T-helper 1 cell (primary cell): ENCODE measurements at places on chromosomes 4 and X.

GRCh38 chr4:107115185-107115847 is 79.2 kb upstream of the DKK2 start:
- no peak for DNase-seq

- no peak for DNase-seq
Measured at GRCh38 chrX:143934542-143934941, 50.7 kb downstream of the UBE2NL start.

GRCh38 chr4:103044183-103044582 is 24.7 kb upstream of the SLC9B1 start:
- no peak for DNase-seq

GRCh38 chrX:139804482-139804881 is 96.5 kb upstream of the MCF2 start:
- no peak for DNase-seq

- no peak for DNase-seq
Measured at GRCh38 chr4:106495476-106495875, 126.9 kb upstream of the GIMD1 start.

DNA sequence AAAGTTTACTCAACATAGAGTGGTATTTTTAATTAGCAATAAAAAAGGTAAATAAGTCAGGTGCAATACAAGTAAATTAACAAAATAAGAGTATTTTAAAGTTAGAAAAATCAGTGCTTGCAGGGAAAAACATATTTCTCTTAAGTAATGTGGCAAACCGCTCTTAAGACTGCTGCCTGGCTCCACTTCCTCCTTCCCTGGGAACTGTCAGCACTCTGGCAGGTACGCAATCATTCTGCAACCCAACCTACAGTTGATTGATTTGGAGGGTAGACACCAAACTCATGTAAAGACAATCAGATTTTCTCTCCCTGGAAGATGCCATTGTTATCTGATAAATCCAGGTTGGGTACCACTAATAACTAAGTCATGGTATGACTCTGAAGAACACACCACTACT is 63.9 kb downstream of the PPP3CA start:
- no peak for DNase-seq

DNA sequence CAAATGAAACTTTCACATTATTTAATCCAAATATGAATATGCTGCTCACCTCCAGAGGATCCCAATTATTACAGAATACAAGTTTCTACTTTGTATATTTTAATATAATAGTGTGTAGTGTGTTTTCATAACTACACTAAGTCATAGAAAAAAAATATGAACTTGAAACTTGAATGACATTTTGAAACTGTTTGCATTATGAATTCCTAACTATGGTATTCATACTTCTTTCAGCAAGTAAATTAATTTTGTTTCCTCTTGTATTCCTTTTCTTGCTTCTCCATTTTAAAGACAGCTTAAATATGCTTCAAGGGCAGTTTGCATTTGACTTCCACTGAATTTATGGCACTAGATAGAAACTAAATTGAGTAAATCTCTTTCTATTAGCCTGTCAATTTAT is 177.1 kb downstream of the BMPR1B start:
- DNase-seq: no peak

GRCh38 chrX:52576946-52577345 is 60.1 kb upstream of the XAGE1B start:
- DNase-seq: no peak

DNA sequence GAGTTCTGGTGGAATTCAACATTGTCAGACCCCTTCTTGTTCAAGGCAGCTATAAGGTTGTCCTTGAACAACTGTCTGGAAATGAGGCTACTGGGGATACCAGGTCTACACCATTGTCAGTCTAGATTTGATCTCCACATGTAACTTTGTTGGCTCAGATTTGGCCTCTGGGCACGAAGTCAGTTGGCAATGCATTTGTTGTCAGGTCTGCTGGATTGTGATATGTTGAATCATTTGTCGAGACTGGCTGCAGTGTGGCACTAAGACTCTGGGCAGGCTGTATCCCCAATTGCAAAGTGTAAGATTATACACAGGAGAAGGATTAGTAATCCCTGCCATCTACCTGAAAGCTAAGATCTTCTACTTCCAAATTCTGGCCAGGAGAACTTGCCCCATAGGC is 26.5 kb downstream of the ZNF81 start:
- DNase-seq: no peak

- peak; percentile 1 for DNase-seq
Measured at GRCh38 chrX:25523574-25524540, 508.1 kb upstream of the ARX start.

GRCh38 chr4:108920395-108921087 is 157.7 kb upstream of the ETNPPL start:
- DNase-seq: no peak

DNA sequence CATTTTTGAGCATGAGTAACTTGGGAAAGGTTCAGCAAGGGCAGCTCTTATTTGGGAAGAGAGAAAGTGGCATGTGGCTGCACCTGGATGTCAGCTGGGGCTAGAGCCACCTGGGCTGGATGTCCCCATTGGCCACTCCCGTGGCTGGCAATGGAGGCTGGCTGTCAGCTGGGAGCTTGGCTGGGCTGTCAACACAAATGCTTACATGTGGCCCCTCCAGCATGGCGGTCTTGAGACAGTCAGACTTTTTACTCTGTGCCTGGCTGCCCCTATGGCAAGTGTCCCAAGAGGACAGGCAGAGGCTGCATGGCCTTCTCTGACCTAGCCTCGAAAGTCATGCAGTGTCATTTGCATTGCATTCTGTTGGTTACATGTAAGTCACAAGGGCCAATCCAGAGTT is 99.6 kb downstream of the FAM53A start:
- DNase-seq: no peak

DNA sequence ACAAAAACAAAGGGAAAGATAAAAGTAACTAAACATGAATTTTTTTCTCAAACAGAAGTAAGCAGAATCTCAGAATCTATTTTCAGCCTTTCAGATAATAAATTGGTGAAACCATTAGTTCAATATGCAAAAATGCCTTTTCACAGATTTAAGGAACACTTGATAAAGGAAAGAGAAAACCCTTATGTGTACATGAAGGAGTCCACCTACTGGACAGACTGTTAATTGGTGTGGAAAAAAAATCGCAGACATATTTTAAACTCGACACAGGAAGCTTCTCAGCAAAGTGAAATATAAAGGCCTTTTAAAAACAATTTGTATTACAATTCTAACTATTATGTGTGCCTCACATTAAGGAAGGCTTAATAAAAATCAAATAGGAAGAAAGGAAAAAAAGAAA is 22.3 kb downstream of the COX7B2 start:
- no peak for DNase-seq

DNA sequence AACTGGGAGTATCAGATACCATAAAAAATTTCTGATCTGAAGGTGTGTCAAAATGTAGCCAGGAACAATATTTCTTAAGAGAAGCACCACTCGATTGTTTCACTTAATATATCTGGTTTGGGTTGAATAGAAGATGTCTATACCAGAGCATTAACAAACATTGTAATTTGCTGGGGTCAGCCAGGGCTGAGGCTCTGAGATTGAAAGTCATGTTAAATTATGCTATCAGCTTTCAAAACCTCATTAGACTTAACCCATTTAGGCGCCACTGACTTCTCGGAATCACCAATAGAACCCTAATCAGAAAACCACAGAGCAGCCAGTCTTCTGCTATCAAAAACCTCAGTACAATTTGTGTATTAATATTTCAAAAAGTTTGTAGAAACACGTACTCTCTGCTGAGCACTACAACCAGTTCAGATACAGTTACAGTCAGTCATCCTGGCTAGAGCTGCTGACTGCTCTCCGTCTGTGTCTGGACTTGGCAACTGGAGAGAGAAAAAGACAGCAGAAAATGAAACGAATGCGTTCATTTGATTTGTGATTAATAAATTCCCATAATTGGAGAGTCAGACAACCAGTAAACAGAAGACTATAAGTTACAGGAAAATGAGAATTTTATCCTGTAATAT is 848.6 kb upstream of the PABPC4L start:
- DNase-seq: no peak

DNA sequence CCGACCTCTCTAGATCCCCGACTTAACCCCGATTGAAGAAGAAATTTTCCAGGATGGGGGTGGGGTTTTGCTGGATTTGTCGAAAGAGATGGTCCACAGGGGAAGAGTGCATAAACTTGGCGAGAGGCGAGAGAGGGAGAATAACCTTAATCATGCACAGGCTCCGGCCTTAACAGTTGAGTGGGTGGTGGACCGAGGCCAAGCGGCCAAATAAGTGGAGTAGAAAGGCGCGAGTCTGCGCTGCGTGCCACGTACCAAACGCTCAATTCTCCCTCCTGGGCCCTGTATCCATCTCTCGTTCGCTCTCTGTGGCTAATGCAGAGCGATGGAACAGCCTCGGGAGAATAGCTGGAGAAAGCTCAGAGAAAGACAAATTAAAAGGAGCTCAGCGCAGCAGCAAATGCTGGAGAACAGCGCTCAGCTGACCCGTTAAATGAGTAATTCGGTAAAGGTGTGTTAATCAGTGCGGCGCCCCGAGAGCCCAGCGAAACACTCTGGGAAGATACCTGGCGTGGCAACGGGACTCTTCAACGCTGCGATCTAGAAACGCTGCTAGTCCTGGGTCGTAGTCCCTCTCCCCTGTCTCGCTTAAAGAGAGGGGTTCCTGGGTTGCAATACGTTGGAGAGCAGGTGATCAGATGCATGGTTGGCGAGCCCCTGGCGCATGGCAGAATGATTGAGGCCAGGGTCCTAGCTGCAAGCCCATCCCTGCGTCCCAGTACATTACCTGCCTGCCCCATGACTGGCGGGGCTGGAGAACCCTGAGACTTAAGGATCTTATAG is 887 bp upstream of the IL1RAPL2 start:
- DNase-seq: no peak

DNA sequence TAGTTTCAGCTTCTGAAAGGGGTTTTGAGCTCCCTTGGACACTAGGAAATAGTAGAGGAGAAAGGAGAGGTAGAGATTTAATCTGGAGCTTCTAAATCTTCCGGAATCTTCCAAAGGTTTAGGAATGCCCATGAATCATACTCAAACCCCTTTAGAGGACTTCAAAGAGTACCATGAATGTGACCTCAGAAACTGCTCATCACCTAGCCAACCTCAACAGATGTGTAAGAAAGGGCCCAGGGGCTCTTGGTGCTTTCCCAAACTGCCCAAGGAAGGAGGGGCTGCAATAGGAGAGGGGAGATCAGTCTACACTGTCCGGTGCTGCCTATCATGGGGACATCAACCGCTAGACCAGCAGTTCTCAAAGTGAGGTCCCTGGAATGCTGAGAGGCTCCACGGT is 109.1 kb downstream of the RBM47 start:
- no peak for DNase-seq

- no peak for DNase-seq
Measured at GRCh38 chrX:45619290-45619689, 418.6 kb upstream of the DIPK2B start.

DNA sequence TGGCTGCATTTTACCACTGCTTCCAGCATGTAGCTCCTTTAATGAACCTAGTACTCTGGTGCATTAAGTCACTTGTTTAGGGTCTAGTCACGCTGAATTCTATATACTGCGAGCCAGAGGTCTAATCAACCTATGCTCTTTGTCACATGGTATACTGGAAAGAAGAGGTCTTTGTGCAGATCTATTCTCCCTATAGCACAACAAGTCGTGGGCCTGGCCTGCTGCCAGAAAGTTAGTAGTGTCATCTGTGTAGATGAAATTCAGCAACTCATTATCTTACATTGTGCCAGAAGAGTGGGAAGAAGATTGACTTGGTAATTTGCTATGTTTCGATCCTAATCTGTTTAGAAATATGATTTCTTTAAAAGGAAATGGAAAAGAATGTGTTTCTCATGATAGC is 80.8 kb downstream of the AWAT2 start:
- DNase-seq: no peak

DNA sequence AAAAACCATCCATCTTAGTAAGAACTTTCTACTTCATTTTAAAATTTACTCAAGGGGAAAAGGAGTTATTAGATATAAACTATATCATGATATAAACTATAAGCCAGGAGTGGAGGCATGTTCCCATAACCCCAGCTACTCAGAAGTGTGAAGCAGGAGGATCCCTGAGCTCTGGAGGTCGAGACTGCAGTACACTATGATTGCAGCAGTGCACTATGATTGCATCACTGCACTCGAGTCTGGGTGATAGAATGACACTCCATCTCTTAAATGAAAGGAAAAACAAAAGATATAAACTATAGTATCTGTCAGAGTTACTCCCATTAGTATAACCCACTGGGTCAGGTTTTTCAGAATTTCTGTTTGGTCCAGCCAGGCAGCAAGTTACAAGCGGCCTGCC is 47.6 kb downstream of the RPS3A start:
- DNase-seq: no peak

DNA sequence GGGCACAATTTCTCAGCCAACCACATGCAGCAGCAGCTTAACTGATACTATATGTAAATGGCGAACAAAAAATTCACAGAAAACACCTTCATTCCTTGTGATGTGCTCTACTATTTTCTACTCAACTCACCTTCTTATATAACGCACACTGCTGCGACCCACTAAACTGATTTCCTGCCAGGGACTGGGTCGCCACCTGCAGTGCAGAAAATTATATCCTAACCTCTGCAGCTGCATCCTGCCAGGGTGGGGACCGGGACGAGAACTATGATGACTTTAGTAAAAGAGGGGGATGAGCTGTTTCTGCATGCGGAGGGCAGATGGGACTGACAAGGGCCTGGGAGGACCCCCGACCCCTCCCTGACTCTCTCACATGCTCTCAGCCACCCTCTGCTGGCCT is 27.4 kb downstream of the ABLIM2 start:
- no peak for DNase-seq

GRCh38 chrX:129359269-129359668 is 164.0 kb downstream of the SMARCA1 start:
- no peak for DNase-seq

DNA sequence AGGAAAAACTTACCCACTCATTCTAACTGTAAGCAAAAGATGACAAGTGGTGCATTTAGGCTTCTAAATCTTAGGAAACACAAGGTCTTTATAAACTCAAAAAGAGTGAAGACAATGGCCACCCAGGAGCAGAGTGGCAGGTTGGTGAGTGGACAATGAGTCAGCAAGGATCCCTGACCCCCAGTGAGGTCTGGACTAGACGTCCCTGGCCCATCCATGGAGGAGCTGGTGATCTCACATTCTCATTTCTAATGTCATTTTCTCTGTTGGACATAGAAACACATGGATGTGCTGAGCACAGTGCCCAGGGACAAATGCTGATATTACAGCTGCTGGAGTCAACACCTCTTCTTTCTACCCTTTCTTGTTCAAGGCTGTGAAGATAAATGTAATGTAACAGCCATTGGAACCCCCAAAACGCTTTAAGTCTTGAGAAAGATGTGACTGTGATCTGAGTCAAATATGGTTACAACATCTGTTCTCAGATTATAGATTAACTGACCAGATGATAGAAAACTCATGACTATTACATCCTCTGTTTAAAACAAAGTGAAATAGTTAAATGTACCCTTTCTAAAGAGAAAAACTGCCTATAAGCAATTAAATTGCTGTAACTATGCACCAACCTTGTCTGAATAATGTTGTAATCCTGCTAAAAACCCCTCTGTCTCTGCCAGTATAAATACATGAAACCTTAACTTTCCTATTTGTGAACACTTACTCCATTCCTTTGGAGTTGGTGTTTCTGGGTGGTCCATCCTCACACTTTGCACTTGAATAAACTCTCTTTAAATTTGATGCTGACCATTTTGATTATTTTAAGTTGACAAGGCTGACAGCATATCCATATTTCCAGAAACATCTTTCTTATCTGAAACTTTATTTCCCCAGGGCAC is 92.7 kb downstream of the USP46 start:
- DNase-seq: no peak

GRCh38 chrX:45903781-45904201 is 641.4 kb downstream of the ZNF674 start:
- DNase-seq: no peak
